Thoracic aorta (tissue), 2 donors: ENCODE measurements at places on chromosomes 3 and 15.

DNA sequence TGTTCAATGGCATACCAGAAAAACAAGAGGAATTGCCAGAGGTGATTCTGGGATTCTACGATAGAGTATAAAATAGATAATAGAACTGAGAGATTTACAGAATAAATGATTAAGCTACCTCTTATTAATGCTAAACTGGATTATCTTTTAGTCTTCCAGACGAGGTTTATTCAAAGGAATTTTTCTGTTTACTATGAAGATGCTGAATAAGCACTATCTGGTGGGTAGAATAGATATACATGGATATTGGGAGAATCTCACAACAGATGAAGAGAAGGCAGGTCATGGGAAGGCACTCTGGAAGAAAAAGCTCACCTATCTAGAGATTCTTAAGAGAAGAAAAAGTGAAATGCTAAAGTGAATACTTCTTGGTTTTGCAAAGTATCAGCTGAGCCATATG is 11.2 kb downstream of the CIP2A start:
- DNase-seq = no peak

- no peak for DNase-seq
Observed at GRCh38 chr3:170270282-170270881, 48.2 kb downstream of the PRKCI start.

GRCh38 chr3:17298038-17298437 is 413.3 kb downstream of the PLCL2 start:
- DNase-seq = no peak

DNA sequence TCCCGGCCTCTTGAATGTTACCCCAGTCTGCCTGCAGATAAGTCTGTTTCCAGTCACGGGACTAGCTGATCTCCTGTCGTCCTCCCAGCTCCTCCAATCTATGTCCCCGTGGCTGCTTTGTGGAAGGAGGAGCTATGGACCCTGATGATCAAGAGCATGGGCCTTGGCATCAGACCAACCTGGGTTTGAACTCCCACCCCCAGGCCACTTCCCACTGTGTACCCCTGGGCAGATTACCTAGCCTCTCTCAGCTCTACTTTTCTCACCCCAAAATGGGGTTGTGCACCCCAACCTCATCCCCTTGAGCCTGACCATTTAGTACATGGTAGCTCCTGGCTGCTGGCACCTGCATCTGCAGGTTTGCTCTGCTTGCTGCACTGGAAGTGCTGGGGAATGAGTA is 55.8 kb downstream of the GASK1A start:
- DNase-seq = no peak

DNA sequence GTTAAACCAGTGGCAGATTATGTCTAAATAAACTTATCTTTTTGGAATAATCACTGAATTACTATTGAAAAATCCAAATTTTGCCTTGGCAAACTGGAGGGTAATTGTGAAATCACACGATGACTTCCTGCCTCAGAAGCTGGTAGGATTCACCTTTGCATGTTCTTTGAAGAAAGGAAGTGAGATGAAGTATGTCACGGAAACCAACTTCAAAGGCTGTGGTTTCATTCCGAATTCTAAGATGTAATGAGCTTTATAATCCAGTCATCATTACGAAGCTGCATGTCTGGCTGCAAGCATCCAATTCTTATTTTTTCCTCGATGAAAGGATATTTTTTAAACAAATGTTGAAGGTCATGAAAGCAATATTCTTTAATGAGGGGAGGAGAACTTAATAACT is 15.0 kb upstream of the ZBED2 start:
- DNase-seq = no peak

DNA sequence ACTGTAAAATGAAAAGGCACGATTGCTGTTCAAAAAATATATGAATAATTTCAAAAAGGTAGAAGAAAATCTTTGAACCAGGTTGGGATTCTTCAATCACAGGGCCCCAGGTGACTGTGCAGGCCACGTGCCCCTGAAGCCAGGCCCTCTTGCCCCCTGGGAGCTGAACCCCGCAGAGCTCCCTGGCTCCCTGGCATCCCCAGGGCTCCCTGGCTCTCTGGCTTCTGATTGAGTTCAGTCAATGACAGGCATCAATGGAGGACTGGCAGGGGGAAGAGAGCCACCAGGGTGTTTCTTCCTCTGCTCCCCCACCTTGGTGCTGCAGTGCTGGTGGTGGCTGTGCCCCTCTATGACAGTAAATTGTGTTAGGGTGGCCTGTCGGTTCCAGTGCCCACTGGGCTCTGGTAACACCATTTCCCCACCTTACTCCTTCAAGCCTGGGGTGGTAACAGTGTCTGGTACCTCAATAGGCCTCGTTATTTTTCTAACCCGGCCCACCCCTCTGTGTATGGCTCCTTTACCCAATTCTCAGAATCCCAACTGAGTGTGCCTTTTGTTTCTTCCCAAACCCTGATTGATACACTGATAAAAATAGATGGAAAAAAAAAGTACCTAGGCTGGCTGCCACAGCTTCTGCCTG is 62.6 kb downstream of the STARD5 start:
- no peak for DNase-seq

DNA sequence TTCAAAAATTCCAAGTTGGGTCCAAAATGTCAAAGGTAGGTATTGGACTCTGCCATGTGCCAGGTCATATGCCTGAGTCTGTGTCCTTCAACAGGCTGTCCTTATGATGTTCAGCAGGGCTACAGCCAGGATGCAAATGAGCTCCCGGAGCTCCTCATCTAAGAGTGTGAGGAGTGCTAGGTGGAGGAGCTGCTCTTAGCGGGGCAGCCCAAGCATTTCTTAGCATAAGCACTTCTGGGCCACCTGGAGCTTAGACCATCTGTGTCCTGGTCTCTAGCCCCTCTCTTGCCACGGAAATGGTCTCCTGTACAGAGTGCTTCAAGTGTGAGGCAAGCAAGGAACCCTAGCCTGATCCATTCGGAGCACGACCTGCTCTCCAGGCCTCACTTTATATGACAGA is 64.6 kb upstream of the PRR23C start:
- DNase-seq = no peak

- no peak for DNase-seq
Observed at GRCh38 chr15:64985366-64986033, 4.2 kb downstream of the SPG21 start.

DNA sequence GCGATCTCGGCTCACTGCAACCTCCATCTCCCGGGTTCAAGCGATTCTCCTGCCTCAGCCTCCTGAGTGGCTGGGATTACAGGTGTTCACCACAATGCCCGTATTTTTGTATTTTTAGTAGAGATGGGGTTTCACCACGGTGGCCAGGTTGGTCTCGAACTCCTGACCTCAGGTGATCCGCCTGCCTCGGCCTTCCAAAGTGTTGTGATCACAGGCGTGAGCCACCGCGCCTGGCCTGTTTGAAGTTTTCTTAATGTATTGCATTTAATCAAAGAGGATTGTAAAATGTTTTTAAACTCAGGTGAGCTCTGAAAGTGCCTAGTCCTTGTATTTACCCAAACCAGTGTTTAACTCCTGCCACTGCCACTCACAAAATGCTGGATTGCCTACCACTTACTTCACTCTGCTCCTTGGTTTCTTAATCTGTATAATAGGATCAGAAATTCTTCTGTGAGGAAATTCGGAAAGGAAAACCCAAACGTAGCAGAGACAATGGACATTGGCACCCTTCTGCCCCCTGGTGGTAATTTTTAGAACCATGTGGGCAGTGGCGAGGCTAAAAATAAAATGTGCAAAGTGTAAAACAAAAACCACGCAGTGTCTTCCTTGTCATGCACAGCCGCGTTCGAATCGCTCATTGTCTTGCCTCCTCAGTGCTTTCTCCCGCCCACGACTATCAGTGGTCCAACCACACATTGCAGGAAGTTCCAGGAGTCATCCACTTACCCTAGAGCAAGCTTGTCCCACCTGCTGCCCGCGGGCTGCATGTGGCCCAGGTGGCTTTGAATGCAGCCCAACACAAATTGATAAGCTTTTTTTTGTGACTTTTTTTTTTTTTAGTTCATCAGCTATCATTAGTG is 27.3 kb downstream of the CEP19 start:
- no peak for DNase-seq

DNA sequence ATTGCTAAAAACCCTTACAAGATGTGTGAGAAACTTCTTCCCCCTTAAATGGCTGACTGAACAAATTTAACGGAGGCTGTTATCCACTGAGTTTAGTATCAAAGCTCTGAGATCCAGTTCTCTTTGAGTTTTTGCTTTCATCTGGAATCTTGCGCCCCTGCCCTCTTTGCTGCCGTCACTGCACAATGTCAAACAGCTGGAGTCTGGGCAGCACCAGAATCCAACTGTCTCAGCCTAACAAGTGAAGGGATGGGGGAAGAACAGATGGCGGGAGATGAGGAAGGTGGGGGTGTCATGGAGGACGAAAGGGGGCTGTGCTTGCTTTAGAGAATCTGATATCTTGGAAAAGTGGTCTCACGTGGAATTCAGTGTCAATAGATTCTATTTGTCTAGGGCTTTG is 7.0 kb upstream of the BOC start:
- no peak for DNase-seq

DNA sequence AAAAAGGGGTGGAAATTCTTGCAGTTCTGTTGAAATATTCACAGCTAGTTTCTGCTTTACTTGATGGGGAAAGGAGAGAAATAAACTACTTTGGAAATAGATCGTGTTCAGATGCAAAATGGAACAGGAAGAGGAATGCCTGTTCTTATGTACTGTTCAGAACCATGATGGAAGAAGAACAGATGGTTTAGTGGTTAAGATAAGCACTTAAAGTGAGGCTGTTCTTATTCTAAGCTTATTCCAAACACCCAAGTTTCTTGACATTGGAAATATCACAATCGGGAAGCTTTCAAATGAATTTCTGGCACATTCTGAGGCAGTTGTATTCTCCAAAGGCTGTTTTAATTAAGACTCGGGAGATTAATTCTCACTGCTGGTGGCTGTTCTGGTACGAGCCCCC is 228.5 kb downstream of the LSAMP start:
- no peak for DNase-seq

DNA sequence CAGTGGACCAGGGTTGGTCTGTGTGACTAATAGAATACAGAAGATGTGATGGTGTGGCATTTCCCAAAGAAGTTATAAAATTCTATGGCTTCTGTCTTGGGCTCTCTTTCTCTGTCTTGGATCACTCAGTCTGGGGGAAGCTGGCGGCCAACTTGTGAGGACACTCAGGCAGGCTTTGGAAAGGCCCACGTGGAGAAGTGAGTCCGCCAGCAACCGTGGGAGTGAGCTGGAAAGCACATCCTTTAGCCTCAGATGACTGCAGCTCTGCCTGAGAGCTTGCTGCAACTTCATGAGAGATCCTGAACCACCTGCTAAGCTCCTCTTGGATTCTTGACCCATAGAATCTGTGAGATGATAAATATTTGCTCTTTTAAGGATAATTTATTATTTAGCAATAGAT is 72.0 kb upstream of the RASGRP1 start:
- DNase-seq = no peak

GRCh38 chr15:63234451-63234870 is 42.9 kb upstream of the APH1B start:
- no peak for DNase-seq

DNA sequence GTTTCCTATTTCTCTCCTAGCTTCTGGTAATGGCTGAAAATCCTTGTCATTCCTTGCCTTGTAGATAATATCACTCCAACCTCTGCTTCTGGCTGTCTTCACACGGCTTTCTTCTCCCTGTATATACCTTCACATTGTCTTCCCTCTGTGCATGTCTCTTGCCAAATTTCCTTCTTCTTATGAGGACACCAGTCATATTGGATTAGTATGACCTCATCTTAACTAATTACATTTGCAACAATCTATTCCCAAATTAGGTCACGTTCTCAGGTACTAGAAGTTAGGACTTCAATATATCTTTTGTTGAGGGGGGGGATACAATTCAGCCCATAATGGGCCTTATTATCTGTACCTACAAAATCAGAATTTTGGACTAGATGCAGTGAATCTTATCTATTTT is 417.4 kb downstream of the PLCL2 start:
- DNase-seq = no peak

DNA sequence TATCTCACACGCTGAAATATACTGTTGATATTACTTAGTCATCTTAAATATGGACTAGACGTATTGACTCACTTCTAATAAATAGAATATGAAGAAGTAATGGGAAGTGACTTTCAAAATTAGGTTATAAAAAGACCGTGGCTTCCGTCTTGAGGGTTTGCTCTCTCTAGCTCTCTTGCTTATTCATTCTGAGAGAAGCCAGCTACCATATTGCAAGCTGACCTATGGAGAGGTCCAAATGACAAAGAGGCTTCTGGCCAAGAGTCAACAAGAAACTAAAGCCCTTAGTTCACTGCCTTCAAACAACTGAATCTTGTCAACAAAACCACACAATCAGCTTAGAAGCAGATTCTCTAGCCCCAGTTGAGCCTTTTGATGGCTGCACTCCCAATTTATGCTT is 46.1 kb downstream of the SLC9C1 start:
- DNase-seq = no peak

- DNase-seq = no peak
Observed at GRCh38 chr3:195184716-195185421, 86.1 kb downstream of the XXYLT1 start.

- DNase-seq = no peak
Observed at GRCh38 chr15:90807074-90807785, 61.2 kb upstream of the FURIN start.

- DNase-seq = no peak
Observed at GRCh38 chr15:52699457-52699856, 20.3 kb upstream of the ATOSA start.

- no peak for DNase-seq
Observed at GRCh38 chr15:93987068-93987467, 244.3 kb upstream of the MCTP2 start.

GRCh38 chr3:72437661-72438406 is 410.4 kb downstream of the SHQ1 start:
- no peak for DNase-seq

DNA sequence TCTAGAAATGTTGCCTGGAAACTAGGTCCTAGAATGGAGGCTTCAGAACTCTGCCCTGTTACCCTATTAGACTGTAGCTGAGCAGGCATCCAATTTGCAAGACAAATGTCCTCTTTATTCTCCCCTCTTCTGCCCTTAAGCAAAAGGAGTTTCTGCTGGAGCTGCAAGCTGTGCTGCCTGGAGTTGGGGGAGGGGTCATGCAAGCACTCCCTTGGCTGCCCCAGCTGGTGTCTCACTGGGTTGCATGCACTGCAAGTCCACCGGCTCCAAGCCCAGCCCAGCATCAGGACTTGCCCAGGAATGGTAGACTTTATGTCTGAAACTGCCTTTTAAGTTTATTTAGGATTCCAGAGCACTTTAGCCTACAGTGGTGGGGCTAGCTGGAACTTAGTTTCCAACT is 15.7 kb upstream of the RBP2 start:
- no peak for DNase-seq

DNA sequence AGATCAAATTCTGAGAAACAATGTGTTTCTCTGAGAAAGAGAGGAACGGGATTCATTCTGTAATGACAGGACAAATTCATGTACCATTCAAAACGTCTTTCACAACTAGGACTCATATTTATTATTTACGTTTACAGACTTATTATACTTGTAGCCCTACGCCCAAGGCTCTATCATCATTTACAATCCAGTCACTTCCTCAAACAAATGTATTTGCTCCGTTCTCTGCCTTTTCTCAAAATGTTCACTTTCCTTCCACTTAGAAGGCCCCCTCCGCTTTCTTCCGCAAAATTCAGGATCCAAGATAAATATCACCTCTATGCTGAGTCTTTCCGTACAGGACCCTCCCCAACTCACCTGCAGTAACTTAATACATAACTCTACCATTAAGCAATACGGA is 745 bp downstream of the RSL24D1 start:
- DNase-seq = no peak
